ENCODE measurements at places on chromosomes 4 and X.

DNA sequence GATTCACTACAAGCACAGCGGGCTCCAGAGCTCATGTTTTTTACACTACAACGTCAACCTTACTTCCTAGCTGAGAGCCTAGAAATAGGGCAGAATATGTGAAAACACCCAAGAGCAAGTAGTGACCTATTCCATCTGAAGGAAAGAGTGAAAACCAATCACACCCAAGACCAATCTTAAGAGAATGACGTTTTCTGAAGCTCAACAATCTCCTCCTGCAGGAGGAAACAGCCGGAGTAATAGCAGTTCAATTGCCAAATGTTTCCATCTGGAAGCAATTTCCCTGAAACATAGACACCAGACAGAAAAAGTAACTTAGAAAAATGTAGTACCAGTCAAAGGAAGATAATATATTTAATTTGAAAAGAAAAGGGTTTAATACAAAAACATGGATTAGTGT is 142.4 kb downstream of the ANXA5 start:
- no peak for DNase-seq

GRCh38 chr4:89665662-89666061 is 171.3 kb downstream of the SNCA start:
- no peak for DNase-seq

DNA sequence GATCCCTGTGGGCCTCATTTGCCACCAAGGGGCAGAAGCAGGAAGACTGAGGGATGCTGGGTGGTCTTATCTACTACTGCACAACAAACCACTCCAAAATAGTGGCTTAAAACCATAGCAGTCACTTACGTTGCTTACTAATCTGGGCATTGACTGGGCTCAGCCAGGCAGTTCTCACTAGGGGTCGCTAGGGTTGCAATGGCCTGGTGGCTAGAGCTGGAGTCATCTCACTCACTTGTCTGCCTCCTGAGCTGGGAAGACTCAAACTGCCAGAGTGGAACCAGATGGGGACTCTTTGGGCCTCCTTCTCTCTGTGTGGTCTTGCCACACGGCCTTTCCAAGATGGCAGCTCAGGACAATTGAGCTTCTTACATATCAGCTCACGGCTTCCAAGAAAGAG is 216.3 kb upstream of the BCOR start:
- DNase-seq = no peak

- DNase-seq = no peak
These were observed 259.8 kb downstream of the FBXO8 start for GRCh38 chr4:174023641-174024040.

DNA sequence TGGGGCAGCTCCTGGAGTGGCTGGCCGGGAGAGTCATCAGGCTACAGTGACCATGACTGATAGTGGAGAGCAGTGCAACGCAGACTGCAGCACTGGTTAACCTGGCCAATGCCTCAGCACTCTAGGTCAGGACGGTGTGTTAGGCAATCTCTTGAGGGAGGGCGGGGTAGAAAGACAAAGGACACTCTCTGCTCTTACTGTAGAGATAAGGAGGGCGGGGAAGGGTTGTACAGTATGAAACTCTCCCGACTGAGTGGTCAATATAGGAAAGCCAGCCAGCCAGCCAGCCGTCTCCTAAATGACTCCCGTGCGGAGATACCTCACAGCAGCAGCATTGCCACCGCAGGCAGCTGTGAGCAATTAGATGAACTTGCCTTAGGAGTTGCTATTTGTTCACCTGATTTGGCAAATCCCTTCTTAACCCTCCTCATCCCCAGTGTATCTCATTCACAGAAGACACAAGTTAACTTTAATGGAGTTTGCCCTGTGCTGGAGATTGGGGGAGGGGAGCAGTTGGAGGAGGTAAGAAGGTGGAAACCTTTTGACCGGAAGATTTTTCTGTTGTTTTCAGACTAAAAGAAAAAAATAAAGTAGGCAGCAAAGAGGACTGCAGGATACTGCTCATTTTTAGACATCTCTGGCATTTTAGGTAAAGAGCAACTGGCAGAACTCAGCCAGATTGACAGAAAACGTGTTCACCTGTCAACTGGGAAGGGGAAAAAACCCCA is 330.5 kb downstream of the HNRNPD start:
- no peak for DNase-seq

DNA sequence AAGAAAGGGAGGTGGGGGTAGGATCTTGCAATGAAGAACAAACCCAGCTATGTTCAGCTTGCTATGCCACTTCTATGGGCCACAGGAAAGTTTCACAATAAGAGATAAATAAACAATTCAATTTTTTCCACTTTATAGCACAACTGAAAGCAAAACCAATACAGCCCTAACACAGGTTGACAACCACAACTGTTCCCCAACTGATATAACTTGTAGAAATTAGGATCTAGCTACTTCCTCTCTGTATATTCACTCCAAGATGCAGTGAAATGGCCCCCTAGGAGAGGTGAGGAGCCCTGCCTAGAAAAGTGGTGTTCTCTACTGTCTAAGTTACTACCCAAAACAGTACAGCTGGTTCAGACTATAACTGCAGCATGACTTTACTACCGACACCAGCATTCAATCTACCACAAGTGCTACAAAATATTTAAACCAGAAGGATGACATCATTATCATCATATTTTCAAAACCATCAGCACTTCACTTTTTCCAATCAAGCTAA is 77.0 kb downstream of the FBXW7 start:
- peak; percentile 12 for DNase-seq

DNA sequence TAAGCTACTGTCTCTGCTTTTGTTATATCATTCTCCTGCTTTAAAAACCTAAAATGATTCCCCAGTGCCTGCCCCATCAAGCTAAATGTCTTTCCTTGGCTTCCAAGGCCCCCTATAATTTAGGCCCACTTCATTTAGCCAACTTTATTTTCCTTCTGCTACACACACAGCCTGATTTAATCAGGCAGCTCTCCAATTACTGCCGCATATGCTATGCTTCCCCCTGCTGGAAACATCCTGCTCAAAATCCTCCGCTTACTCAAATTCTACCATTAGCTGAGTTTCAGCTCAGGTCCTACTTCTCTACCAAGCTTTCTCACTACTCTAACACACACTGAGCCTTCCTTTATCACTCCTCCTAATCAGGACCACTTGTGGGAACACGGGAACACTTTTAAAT is 17.0 kb downstream of the LAMP2 start:
- DNase-seq = no peak

- peak; percentile 63 for DNase-seq
These were observed 14.5 kb downstream of the AASDH start for GRCh38 chr4:56372774-56373173.

DNA sequence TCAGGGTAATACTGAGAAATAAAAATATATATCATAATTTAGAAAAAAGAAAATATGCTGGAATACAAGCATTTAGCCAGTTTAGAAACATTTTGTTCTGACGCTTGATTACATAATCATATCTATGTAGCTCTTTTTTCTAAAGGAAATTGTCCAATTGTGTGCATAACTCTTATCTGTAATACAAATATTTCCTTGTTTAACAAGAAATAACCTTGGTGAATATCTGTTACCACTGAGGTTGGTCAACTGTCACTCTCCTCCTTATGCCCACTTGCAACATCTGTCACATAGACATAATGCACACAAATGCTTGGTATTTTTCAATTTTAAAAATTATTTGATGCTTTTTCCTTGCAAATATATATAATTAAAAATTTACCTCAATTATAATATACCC is 609.7 kb downstream of the TLL1 start:
- no peak for DNase-seq

- DNase-seq = no peak
These were observed 1.6 kb downstream of the MAPK10 start for GRCh38 chr4:86358257-86358656.

- no peak for DNase-seq
These were observed 26.1 kb upstream of the EXOC1L start for GRCh38 chr4:55793479-55793878.

DNA sequence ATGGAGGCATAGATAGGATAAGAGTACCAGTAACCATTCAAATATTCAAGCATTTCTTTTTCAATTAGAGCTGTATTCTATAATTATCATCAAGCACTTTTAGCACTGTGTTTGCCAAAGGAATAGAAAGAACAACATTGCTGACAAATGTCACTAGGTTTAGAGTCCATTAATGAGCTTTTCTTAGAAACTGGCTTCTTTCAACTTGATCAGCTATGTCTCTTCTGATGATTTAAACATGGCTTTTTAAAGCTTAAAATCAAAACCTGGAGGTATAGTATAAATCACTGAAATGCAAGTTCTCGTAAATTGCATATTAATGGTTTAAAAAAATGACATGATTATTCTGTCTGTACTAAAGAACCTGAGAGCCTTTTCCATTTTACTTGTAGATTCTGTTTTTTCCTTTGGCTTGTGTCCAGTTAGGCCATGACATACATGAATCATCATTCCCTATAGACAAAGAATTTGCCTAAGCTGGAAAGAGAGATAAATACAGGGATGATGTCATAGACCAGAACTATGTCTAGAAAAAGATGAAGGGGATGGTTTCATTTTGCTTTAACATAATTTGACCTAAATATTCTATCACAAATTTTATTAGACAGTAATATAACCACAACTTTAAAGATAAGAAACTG is 340.1 kb upstream of the CTSO start:
- DNase-seq = peak; percentile 90

DNA sequence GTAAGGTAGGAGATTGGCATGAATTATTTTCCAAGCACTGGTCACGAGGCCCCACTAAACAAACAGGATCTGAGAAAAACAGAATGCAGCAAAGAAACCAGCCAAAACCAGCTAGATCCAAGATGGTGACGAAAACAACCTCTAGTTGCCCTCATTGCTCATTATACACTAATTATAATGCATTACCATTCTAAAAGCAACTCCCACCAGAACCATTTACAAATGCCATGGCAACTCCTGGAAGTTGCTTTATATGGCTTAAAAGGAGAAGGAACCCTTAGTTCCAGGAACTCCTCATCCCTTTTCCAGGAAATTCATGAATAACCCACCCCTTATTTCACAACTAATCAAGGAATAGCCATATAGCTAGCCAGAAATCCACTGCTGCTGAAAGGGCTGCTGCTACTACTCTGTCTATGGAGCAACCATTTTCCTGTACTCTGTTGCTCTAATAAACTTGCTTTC is 69.3 kb downstream of the ABCB7 start:
- DNase-seq = no peak

DNA sequence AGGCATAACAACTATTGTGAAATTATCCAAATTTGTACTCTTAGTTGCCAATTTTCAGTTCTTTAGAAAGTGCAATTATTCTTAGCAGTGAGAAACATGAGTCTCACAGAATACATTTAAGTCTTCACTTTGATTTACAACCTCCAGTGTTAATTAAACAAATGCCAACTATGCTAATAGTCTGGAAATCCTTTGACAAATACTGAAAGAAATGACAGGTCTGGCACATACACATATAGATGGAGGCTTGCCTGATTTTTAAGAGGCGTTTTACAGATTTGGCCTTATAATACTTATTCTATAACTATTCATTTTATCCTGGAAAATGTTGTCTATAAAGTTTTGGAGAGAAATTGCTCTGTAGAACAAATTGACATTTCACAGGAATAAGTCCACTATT is 320.1 kb downstream of the TRIML1 start:
- no peak for DNase-seq

- no peak for DNase-seq
These were observed 2.1 kb downstream of the COPS4 start for GRCh38 chr4:83036991-83037665.

DNA sequence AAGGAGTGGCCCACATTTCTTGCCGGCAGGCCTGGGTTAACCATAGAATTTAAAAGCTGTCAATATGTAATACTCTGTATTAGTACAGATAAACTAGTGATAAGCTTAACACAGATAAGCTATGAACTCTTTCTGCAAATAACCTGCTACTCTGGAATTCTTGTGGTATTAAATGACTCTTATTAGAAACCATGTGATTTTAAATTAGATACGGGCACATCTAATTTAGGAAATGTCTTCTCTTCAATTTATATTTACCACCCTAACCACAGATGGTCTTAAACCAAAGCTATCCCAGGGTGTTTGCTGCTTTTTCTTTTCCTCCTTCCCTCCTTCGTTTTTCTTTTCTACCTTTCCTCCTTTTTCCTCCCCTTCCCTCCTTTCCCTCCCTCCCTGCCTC is 4.9 kb downstream of the GNRHR start:
- no peak for DNase-seq

DNA sequence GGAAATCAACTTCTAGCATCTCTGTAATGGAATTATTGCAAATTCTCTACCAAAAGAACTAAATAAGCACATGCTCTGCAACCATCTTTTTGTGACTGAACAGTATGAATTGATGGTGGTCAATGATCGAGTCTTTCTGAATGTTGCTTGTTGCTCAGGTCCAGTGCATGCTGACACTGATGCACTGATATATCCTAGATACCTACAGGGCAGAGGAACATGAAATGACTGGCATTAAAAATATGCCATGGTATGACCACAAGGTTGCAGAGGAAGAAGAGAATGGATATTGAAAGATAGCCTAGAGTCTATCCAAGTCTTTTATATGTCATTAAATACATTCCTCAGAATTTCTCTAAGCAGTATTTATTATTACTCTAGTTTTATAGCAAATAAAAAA is 692.8 kb upstream of the TENM3 start:
- no peak for DNase-seq

DNA sequence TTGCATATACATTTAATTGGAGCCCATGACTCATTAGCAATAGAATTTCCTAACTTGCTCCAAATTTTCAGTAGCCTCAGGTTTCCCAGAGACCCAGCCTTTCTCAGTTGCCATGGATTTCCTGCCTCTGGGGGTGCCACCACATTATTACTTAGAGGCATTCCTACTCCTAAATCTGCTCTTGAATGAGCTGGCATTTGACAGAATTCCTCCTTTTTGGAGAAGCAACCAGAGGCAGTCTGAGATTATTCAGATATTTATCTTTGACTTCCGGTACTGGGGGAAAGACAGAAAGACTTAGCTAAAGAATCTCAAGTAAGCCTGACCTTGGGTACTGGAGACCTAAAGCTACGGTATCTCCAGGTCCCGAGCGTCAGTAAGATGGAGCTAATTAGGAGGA is 76.3 kb downstream of the DCHS2 start:
- no peak for DNase-seq

DNA sequence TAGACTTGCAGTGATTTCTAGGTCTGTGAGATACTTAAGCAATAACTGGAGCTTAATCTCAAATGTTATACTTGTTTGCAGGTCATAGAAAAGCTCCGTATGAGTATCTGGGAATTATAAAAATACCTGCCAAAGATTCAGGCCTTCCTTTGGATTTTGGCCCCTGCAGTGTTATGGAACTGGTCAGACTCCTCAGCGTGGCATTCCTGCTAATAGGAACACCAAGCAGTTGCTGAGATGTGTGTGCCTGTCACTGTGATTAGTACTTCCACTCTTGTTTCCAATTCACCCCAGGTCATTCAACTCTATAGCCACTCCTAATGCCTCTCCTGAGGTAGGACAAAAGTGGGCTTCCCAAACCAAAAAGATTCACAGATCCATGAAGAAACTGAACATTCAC is 7.8 kb upstream of the UGT2B7 start:
- no peak for DNase-seq

DNA sequence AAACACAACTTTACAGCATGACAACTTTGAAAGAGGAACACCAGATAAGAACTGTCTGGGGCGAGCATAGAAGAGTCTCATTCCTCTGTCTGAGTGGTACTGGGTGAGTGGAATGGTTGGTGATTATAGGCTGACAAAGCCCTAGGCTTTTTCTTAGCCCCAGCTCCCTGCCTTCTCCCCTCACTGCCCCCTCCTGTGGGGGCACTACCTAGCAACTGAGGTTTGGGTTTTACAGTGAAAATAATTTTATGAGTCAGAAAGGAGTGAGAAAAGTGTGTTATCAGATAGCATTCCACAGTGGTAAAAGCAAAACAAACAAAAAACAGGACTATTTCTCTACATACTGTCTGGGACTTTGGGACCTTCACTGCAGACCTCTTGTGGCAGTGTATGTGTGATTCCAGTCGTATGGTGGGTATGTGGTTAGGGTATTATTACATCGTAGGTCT is 10.5 kb upstream of the TMEM165 start:
- DNase-seq = peak; percentile 54
